ENCODE measurements at places on chromosomes 5 and 9.

DNA sequence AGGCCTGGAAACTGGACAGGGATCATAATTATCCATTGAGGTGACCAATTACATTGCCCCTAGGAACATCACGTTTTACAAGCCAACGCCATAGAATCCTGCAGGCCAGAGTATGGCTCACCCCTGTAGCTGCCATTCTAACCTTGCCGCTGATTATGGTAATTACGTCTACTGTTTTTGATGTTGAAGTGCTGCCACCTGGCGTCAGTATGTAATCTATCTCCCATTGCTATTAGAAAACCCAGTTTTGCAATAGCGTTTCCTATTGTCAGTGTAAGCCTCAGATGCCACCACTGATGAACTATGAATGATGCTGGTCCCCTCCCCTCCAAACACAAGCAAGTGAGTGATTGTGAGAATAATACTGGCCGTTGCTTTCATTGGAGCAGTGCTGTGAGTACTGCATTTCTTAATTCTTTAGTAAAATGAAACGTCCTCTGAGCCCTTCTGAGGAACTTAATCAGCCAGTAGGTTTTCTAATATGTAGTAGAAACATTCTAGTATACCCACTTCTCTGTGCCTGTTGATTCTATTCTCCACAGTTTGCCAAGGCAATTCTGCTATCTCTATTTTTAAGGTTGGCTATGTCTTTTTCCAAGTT is 100.5 kb upstream of the NMUR2 start:
- peak; percentile 4 for DNase-seq

DNA sequence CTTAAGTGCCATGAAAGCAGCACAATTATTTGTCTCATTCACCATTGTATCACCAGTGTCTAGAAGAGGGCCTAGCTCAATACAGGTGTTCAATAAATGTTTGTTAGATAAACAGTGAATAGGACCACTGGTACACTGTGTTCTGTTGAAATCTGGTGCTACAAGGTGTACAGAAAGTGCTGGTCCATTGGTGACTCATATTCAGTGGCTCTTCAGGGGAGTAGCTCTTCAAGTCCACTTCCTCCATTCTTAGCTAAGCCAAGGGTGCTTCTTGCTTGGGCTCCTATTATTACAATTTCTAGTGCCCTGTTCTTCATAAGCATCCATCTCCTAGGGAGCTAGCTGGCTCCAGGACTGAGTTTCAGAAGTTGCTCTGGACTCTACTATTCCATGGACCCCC is 6.4 kb upstream of the FCHO2 start:
- DNase-seq, result no peak

- DNase-seq, result no peak
Measured at GRCh38 chr9:16679327-16679821, 191.1 kb downstream of the BNC2 start.

- DNase-seq, result no peak
Measured at GRCh38 chr5:106019261-106019660, 1651.5 kb downstream of the EFNA5 start.

GRCh38 chr5:116622375-116623050 is 47.9 kb upstream of the SEMA6A start:
- DNase-seq, result no peak
